Myocyte (in vitro differentiated cells): ENCODE measurements at places on chromosomes 6 and 20. TPM values are rescaled to one million over a fixed set of nuclear protein-coding genes. Genes with fewer than 3 reads are reported as not detected.

- DNase-seq = no peak
Measured at GRCh38 chr6:43904311-43905123, 134.5 kb downstream of the VEGFA start.

GRCh38 chr6:148493424-148493823 lies 150.8 kb downstream of the SASH1 start:
- no peak for DNase-seq

GRCh38 chr6:51675020-51675921 lies 412.1 kb downstream of the PKHD1 start:
- no peak for DNase-seq

GRCh38 chr6:62283796-62284411 lies 2.1 kb downstream of the KHDRBS2 start:
- peak; percentile 2 for DNase-seq

- DNase-seq = peak; percentile 15
Measured at GRCh38 chr6:119649531-119649930, 300.0 kb upstream of the MAN1A1 start.

DNA sequence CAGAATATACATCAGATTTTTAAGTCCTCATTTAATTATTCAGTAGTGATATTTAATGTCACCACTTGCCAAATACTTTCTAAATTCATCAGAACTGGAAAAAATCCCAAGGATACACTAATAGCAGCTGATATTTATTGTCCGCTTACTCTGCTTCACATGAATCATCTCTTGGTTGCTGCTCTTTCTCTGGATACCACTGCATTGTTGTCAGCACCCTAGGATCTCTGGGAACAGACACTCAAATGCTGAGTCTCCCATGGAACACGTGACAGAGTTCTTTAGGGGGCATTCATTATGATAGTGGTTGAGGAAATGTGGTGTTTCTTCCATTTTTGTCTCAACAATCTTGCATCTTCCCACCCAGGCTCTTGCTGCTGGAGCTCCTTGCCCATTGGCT lies 318.0 kb downstream of the RFPL4B start:
- peak; percentile 60 for DNase-seq

GPANK1 gene
- 8.6 and 12.9 TPM in 2 replicates for total RNA-seq
